NCI-H187 treated with DMSO at 0.1 percent for 48 hours (cell line): ENCODE measurements at places on chromosomes 3 and 15.

GRCh38 chr15:40850576-40851112 is 6.8 kb downstream of the SPINT1 start:
- DNase-seq: no peak

GRCh38 chr3:12708584-12709192 is 44.8 kb upstream of the RAF1 start:
- DNase-seq: peak; percentile 9

DNA sequence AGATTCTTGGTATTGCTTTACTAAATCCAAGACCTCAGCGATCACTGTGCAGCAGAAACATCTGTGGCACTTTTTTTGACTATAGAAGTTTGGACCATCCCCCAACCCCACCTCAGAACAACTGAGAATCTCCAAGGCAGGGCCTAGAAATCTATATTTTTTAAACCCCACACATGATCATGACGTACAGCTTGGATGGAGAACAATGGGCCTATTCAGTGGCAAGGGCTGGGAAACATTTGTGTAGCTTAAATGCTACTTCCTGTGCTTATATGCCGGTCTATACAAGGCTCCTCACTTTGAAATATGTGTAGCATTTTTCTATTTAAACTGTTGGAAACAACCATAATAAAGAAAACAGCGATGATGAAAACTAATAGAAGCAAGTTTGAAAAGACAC is 55.1 kb upstream of the SPRED1 start:
- DNase-seq: no peak

- no peak for DNase-seq
Observed at GRCh38 chr3:32113981-32114545, 7.6 kb downstream of the GPD1L start.

DNA sequence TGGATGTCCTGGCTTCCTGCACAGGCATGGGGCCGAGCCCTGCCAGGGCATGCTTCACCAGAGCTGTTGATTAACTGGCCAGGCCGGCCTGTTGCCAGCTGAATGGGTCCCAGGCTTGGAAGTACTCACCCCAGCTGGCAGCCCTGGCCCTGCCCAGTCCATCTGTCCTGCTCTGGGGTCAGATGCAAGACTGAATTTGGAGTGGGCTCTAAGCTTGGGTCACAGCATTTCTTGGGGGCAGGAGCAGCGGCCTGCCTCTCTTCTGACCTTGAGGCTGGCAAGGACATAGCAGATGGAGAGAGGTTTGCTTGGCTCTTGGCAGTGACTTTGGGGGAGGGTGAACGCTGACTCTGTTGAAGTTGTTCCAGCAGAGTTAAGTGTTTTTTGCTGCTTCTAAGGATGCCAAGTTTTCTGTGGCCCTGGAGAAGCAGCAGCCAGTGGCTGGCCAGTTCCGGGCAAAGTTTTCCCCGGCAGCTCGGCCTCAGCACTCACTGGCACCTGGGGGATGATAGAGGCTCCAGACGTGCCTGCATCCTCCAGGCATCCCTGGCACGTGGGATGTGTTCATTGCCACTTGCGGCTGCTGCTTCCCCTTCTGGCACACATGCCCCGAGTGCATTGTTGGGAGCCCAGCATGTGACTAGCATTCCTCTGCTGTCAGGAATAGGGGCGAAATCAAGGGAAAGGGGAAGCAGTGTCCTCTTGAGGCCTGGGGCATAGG is 22.9 kb downstream of the PDIA5 start:
- DNase-seq: no peak
